ENCODE measurements at places on chromosomes 6 and 20. TPM values are rescaled to one million over a fixed set of nuclear protein-coding genes. Genes with fewer than 3 reads are reported as not detected.

The DAAM2 gene
- 139 TPM for total RNA-seq

The DYNLRB1 gene
- total RNA-seq, result 378 TPM

The MUC21 gene
- not detected for total RNA-seq

The MCHR2 gene
- total RNA-seq, result 11.5 TPM

The LHFPL5 gene
- total RNA-seq, result 7.2 TPM

The SLC18B1 gene
- 21.2 TPM for total RNA-seq

The PRDM1 gene
- 5.0 TPM for total RNA-seq

The SGK2 gene
- 13.3 TPM for total RNA-seq

The CLVS2 gene
- total RNA-seq, result 35.8 TPM

The FGD2 gene
- 8.6 TPM for total RNA-seq

The KCNK5 gene
- not detected for total RNA-seq

The CLIC5 gene
- 6.6 TPM for total RNA-seq

The TPD52L1 gene
- 240 TPM for total RNA-seq

The VPS16 gene
- 43.7 TPM for total RNA-seq

All from dorsolateral prefrontal cortex (tissue), 122 donors.